Midbrain (tissue), 1 donor: ENCODE measurements at places on chromosomes 2 and 18.
A peak's percentile ranks its signal among the peaks of the same experiment; 100 is the strongest.

- no peak for DNase-seq
These were observed 58.5 kb downstream of the HS1BP3 start for GRCh38 chr2:20592106-20593071.

GRCh38 chr2:98164256-98164655 is 77.3 kb downstream of the VWA3B start:
- no peak for DNase-seq

GRCh38 chr2:21036708-21037670 is 6.9 kb downstream of the APOB start:
- DNase-seq = no peak

GRCh38 chr2:109005686-109006204 is 16.7 kb upstream of the EDAR start:
- DNase-seq = peak; percentile 39

GRCh38 chr2:142937347-142937746 is 59.9 kb downstream of the KYNU start:
- DNase-seq = no peak

- no peak for DNase-seq
These were observed 2.3 kb upstream of the MAL start for GRCh38 chr2:95023222-95023597.

GRCh38 chr2:149314687-149315086 is 15.7 kb upstream of the LYPD6 start:
- DNase-seq = no peak

DNA sequence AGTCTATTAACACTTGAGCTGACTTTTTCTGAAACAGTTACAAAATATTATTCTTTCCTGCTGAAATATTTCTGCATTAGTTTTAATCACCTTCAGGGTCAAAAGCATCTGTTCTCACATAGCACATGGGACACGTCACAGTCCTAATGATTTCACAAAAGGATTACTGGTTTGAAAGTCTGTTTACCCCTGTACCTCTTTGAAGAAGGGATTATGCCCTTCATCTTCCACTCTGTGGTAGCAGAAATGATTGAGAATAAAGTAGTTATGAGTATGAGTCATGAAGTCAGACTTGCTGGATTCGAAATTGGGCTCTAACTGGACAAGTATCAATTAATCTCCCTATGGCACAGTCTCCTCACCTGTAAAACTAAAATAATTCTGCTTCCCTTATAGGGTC is 121.2 kb downstream of the SATB2 start:
- DNase-seq = no peak

DNA sequence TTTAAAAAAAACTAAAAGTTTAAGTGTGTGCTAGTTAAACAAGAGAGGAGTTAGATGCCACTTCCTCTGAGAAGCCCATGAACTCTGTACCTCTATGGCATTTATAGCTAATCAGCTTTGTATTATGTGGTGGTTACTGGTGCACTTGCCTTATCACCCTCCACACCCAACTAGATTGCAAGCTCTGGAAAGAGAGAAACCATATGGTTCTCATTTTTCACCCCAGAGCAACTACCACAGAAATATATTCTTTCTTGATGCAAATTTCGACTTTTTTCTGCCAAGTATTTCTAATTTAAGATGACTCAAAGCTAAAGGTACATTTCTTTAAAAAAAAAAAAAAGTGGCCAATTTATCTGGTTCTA is 24.2 kb downstream of the RAPH1 start:
- no peak for DNase-seq

DNA sequence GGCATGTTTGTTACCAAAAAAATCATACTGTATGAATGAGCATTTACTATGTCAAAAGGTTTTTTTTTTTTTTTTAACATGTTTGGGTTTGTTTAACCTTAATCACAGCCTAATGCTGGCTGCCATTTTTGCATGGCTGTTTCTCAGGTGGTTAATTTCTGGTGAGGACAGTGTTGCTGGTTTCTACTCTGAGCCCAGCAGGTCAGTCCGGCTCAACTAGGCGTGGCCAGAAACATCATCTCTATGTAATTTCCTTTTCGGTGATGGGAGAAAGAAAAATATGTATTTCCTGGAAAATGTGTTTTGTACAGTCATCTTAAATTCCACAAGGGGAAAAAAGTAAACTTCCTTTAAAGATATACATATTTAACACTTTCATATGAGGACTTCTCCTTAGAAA is 24.9 kb upstream of the BZW1 start:
- DNase-seq = no peak

- peak; percentile 61 for DNase-seq
These were observed 208.4 kb downstream of the RAD51AP2 start for GRCh38 chr2:17309741-17310339.

- DNase-seq = no peak
These were observed 37.9 kb upstream of the PPP1CB start for GRCh38 chr2:28713577-28714298.

GRCh38 chr2:62413116-62413663 is 92.8 kb downstream of the TMEM17 start:
- no peak for DNase-seq

DNA sequence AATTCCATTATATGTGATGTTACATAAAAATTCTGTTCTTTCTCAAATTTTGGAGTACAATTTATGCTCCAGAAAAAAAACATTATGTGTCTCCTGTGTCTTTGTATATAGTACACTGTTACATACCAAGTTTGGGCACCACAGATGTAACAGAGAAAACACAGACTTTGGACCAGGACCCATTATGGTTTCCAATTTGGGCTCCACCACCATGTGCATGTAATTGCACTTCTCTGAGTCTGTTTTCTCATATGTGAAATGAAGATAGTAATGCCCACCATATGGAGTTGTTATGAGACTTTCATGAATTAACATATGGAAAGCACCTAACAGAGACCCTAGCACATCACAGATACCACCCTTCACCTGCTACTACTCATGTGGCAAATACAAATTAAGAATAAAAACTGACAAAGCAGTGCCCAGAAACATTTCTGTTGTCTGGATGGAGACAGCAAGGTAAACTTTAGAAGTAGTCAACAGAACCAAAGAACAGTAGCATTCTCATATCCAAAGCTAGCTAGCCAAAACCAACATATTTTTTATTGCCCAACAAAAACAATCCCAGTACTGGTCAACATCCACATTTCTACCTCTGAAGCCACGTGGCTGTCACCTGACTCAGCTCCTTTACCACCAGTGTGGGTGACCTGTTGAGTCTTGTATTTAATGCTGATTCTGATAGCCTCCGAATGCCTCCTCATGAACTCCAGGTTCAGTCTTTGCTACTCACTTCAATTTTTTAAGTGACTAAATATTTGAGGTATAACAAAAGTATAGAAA is 42.9 kb downstream of the ANTXR1 start:
- DNase-seq = no peak

DNA sequence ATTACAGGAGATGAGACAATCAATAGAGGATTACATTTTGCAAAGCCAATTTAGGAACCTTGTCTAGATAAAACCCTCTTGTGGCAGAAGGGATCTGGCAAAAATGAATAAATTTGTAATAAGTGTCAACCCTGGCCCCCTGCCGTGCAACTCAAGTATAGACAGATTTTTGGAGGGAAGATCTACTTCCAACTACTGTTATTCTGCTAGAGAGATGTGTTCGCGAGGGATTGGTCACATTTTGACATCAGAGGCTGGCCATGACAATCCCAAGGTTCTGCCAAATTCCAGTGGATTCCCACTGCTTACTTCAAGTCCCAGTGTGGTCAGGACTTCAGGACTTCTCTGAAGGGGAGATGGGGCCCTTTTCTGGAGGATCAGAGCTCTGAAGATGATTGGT is 192.6 kb downstream of the SH3RF3 start:
- DNase-seq = no peak

- DNase-seq = no peak
These were observed 21.0 kb upstream of the SELENOI start for GRCh38 chr2:26324903-26325302.

GRCh38 chr2:24818721-24819167 is 25.5 kb downstream of the CENPO start:
- no peak for DNase-seq

GRCh38 chr18:811892-812375 is at the start of gene YES1:
Gene YES1, minus strand, starts transcription at chr18:812242. Its CDS starts 55,415 bp downstream, at chr18:756827.
- peak; percentile 51 for DNase-seq

GRCh38 chr2:109726379-109727270 is 67.5 kb upstream of the RGPD5 start:
- DNase-seq = no peak

GRCh38 chr18:11937874-11938478 is 29.9 kb upstream of the MPPE1 start:
- peak; percentile 80 for DNase-seq

DNA sequence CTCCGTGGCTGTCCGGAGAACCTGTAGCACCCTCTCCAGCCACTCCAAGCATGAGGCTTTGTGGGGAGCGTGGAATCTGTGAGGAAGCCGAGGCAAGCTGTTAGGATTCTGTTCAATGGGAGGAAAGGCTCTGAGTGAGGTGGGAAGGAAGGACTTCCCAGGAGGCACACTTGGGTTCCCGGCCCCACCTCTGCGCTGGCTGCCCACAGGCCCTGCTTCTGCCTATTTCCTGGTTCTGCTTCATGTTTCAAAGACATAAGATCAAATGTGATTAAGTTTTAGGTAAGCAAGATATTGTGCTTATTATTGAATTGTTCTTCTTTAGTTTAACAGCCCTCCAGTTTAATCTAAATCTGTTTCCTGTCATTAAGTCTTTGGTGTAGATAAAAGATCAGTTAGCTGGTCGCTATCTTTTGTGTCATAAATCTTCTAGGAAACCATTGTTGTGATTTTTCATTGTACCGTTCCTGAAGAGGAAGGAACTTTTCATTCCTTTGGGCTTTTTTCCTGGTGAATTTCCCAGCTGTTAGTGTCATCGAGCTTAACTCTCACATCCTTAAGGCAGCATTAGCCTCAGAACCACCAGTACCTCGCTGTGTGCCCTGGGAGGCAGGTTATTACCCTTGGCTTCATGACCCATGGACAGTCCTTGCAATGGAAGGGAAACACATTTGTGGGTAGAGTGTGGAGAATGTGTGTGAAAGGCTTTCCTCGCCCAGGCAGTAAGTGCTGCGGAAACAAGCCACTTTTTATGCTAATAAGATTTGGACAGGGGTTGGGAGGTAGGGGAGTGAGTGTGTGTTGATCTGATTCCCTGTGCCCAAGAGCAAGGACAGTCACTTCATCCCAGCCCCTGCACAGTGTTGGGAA is 61.9 kb upstream of the ALPP start:
- DNase-seq = no peak

DNA sequence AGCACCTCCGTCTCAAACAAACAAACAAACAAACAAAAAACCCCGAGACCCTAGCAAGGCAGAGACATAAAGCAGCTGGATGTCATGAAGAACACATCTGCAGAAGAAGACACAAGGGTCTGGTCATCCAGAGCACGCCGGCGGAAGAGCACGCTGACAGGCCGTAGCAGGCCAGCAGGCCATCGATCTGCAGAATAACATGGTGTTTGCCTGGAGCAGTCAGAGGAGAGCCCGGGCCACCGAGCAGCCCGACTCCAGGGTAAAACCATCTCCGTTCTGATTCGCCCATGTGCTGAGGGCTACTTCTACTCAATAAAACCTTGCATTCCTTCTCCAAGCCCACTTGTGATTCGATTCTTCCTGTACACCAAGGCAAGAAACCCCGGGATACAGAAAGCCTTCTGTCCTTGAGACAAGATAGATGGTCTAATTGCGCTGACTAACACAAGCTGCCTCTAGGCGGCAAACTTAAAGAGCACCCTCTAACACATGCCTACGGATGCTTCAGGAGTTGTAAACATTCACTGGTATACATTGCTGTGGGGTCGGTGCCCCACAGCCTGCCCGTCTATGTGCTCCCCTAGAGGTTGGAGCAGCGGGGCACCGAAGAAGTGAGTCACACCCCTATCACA is 549.8 kb upstream of the NRXN1 start:
- DNase-seq = no peak

DNA sequence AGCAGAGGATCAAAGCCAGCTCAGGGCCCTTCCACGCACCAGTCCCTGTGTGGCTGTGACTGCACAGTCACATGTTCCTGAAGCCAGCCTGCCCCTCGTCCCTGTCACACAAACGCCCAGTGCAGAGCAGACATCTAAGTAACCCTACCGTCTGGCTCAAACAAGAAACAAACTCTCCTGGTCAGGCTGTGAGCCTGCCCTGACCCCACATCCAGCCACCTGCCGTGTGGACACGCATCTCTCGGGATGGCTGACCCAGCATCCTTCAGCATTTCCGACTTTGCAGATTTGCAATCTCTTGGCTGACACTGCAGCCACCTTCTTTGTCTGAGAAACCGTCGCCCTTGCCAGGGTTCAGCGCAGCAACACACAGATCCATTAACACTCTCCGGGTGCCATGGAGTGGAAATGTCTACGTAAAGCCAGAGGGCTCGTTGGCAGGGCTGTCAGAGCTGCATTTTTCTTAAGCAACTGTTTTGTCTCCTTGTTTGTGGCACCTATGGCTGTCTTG is 82.3 kb upstream of the ASAP2 start:
- DNase-seq = no peak

GRCh38 chr2:20153131-20153851 is 71.6 kb downstream of the SDC1 start:
- DNase-seq = no peak

DNA sequence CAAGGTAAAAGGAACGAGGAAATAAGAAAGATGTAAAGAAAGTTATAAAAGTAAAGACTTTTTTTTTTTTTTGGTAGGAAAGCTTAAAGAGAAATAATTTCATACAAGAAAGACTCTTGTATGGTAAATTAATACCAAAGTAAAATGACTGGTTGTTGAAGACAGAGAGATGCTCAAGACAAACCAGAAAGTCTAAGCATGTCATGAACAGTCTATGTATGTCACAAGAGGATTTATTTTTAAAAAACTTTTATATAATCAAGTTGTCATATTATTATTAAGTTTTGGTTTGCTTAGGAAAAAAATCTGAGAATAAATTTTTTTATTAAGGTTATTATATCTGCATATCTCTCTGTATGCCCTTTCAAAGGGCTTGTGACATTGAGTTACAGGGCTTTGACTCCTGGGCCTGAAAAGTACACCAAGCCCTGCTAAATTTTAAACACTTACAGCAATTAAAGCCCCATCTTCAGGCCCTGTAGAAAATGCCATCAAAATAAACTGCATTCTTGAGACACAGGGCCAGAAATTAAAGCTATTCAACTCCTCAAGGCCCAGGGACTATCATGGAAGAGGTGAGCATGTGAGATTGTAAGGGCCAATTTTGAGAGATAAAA is 10.9 kb upstream of the SGPP2 start:
- DNase-seq = no peak

GRCh38 chr18:78390348-78390951 is 589.2 kb upstream of the SALL3 start:
- DNase-seq = no peak

DNA sequence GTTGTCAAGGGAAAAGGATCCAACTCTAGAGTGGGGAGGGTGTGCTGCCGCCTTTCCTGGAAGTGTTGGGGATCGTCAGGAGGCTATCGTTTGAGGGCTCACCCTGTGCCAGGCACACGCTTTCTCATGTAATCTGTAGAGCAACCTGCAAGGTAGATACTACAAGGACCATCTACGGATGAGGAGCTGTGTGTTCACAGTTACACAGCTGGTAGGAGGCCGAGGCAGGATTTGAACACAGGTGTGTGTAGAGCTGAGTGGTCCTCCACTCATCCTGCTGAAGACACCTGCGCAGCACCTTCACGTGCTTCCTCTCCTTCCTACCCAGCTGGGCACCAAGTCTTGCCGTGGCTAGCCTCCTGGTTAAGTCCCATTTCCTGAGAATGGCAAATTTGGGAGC is 68.3 kb downstream of the MARCO start:
- no peak for DNase-seq

GRCh38 chr2:120310136-120310535 is 35.8 kb upstream of the INHBB start:
- DNase-seq = no peak

- DNase-seq = no peak
These were observed 452 bp downstream of the RAPH1 start for GRCh38 chr2:203534621-203535077.
